ENCODE measurements at places on chromosomes 11 and 22. TPM values are rescaled to one million over a fixed set of nuclear protein-coding genes. Genes with fewer than 3 reads are reported as not detected.

SLC7A4 gene
- total RNA-seq: 0.13 TPM

DEUP1 gene
- total RNA-seq: not detected

LRRN4CL gene
- 2.1 TPM for total RNA-seq

BAIAP2L2 gene
- 4.4 TPM for total RNA-seq

PATE3 gene
- total RNA-seq: not detected

SAA2 gene
- not detected for total RNA-seq

APOBEC3C gene
- 31.0 TPM for total RNA-seq

PRG3 gene
- not detected for total RNA-seq

SLC6A5 gene
- not detected for total RNA-seq

SLC22A12 gene
- total RNA-seq: not detected

SGSM1 gene
- not detected for total RNA-seq

HIPK3 gene
- total RNA-seq: 28.1 TPM

VSIG10L2 gene
- total RNA-seq: not detected

TMEM191C gene
- total RNA-seq: 0.13 TPM

MS4A10 gene
- total RNA-seq: not detected

CYP2D6 gene
- 0.08 TPM for total RNA-seq

OR52I2 gene
- total RNA-seq: not detected

OR8B8 gene
- not detected for total RNA-seq

ARAP1 gene
- 60.6 TPM for total RNA-seq

OSBP gene
- 20.7 TPM for total RNA-seq

GDPD4 gene
- not detected for total RNA-seq

BARX2 gene
- not detected for total RNA-seq

LDHAL6A gene
- total RNA-seq: not detected

MMP3 gene
- total RNA-seq: 0.40 TPM

TAGLN gene
- 20.8 TPM for total RNA-seq

LGR4 gene
- 8.6 TPM for total RNA-seq

MFRP gene
- total RNA-seq: not detected

DAGLA gene
- 1.3 TPM for total RNA-seq

PRR5 gene
- total RNA-seq: 11.4 TPM

OTOG gene
- not detected for total RNA-seq

NXF1 gene
- 44.3 TPM for total RNA-seq

NECTIN1 gene
- 9.7 TPM for total RNA-seq

C22orf15 gene
- 0.52 TPM for total RNA-seq

OR4D5 gene
- not detected for total RNA-seq

NRIP3 gene
- total RNA-seq: 2.2 TPM

SYCE3 gene
- total RNA-seq: not detected

MICALL1 gene
- total RNA-seq: 21.2 TPM

OR52I1 gene
- not detected for total RNA-seq

HEPHL1 gene
- not detected for total RNA-seq

LMO2 gene
- total RNA-seq: 2.2 TPM

OR56A1 gene
- total RNA-seq: not detected

SCO2 gene
- 8.4 TPM for total RNA-seq

MPEG1 gene
- total RNA-seq: not detected

VPREB1 gene
- total RNA-seq: not detected

OR8A1 gene
- not detected for total RNA-seq

CXCR5 gene
- not detected for total RNA-seq

GSTT2B gene
- total RNA-seq: 17.1 TPM

NLRP14 gene
- total RNA-seq: under 0.01 TPM

MPZL3 gene
- total RNA-seq: 1.9 TPM

All from epithelial cell of alveolus of lung (primary cell).